Renal cortex interstitium (tissue), 15 donors: ENCODE measurements at places on chromosomes 5 and 9. TPM values are rescaled to one million over a fixed set of nuclear protein-coding genes. Genes with fewer than 3 reads are reported as not detected.

LRRC19 gene
- polyA plus RNA-seq: 17.0 TPM

AMBP gene
- polyA plus RNA-seq: 2.4 TPM

TNC gene
- 366 TPM for polyA plus RNA-seq

ATP10B gene
- 0.54 TPM for polyA plus RNA-seq

ZNF483 gene
- 2.8 TPM for polyA plus RNA-seq

PKD2L2 gene
- polyA plus RNA-seq: 0.13 TPM
